ENCODE measurements at places on chromosomes 6 and 20.

DNA sequence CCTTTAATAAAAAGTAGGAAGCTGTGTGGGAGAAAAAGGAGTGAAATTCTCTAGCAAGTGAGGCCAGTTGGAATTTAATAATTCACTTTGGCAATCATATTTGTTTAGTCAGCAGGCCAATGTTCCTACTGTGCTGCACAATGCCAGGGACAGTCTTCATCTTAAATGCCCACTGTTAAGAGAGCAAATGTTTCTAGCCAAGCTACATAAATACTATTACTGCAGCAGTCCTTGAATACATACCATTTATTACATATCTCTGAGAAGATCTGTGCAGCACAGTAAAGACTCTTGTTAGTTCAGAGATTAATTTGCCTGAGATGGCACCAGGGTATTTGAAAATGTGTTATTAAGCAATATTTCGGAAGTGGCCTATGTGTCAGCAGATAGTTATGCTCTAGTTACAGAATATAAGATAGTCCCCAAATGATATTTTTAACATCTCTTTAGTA, 105.4 kb downstream of the OGFRL1 start:
- no peak for DNase-seq

DNA sequence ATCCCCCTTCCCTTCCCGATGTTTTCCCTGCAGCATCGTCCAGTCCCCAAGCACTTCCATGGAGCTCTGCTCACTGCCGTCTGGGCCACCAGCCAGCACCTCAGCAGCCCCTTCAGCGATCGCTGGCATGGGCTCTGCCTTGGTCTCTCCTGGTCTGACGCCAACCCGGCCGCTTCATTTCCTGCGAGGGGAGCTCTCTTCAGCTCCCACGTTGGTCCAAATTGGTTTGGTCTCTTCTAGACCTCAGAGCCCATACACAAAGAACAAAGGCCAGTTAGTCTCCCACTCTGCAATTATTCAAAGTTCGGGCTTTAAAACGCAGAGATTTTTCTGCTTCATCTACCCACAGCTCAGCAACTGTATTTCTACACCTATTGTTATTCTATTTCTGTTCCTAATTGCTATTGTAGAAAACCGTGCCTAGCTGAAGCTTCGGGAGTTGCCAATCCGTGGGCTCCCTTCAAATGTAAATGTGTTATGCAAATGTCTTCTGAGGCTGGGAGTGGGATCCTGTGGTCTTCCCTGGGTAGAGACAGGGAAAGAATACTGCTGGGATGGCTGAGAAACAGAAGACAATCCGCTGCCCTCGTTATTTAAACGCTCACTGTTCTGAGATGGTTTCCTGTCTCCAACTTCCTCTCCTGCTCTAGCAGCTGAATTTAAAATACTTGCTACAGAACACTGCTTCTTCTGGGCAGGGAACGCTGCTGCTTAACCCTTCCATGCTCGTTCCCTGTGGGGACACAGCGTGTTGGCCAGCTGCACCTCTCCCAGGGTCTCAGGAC, 154.2 kb upstream of the QKI start:
- no peak for DNase-seq

DNA sequence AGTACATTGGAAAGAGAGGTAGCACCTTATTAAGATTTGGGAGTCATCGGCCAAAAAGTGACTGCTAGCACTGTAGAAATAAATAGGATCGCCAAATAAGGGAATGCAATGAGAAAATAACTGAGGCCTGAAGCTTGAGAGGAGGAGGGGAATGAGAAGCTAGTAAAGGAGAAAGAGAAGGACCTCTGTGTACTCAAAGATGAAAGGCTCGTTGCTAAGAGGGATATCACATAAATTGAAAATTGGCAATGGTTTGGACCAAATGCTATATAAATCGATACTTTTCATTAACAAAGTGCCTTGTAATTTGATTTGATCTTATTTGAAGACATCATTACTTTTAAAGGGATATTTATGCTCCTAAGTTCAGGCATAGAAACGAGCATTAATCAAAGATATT, 796.3 kb downstream of the QKI start:
- DNase-seq = no peak

DNA sequence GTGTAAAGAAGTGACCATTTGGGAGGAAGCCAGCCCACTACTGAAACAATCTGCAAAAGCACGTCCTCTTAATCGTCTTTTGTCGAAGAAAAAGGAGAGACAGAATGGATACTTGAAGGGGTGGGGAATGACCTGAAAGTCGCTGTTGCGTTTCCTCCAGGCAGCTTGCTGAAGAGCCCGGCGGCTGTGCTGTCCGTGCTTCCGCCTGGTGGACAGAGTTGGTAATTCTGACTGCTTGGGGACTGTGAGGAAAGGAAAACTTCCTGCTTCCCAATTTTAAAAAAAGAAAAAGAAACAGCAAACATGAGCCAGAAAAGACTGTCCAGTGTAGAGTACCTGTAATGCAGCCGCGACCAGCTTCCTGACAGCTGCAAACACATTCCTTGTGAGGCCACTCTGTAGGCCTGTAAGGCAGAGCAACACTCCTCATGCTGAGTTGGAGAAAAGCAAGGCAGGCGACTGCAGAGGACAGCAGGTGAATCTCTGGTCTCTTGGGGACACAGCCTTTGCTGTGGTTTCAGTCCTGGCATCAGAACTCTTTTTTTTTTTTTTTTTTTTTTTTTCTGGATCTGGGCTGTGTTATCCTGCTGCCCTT, 251.1 kb upstream of the TBX18 start:
- no peak for DNase-seq

GRCh38 chr6:118649918-118650581, 1.3 kb downstream of the CEP85L start:
- DNase-seq = no peak

GRCh38 chr6:139151425-139152087, 16.7 kb downstream of the HECA start:
- no peak for DNase-seq

- DNase-seq = no peak
Observed at GRCh38 chr20:25534845-25535244, 50.5 kb downstream of the NINL start.

- DNase-seq = no peak
Observed at GRCh38 chr20:3275064-3275935, 36.3 kb upstream of the SLC4A11 start.

DNA sequence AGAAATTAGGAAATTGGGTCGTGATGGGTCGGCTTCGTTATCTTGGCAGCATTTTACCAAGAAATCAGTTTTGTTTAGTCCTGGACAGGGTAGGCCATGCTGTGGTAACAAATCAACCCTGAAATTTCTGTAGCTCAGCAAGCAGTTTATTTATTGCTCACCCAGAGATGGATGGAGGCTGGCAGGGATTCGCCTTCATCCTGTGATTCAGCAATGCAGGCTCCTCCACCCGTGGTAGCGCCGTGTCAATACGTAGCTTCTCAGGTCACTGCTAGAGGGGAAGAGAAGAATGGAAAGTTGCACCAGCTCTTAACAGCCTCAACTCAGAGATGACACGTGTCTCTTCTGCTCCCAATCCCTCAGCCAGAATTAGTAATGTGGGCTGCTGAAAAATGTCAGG, 157.0 kb upstream of the SGK1 start:
- no peak for DNase-seq

GRCh38 chr6:158849899-158850806, 31.0 kb upstream of the EZR start:
- peak; percentile 39 for DNase-seq

DNA sequence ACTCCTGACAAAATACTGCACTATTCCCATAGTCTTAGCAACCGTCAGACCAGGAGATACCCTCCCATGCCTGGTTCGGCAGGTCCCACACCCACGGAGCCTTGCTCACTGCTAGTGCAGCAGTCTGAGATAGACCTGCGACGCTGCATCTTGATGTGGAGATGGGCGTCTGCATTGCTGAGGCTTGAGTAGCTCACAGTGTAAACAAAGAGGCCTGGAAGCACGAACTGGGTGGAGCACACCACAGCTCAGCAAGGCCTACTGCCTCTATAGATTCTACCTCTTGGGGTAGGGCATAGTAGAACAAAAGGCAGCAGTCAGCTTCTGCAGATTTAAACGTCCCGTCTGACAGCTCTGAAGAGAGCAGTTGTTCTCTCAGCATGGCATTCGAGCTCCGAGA, 25.4 kb downstream of the TMEM244 start:
- DNase-seq = no peak

- no peak for DNase-seq
Observed at GRCh38 chr20:23341073-23341472, 9.5 kb upstream of the NXT1 start.

DNA sequence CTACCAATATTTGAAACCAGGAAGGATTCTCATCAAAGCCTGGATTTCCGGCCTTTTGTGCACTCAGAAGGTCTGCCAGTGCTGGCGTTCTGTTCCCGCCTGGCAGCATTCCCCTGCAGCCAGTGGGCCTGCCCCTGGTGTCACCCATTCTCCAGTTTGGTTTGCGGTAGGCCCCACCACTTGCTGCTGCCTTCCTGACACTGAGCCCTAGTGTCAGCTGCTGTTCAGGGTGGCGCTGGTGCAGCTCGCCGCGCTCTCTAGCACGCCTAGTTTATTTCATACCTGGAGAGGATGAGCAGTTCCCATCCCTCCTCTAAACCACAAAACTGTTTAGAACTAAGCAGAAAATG, 9.5 kb downstream of the NPEPL1 start:
- DNase-seq = no peak

DNA sequence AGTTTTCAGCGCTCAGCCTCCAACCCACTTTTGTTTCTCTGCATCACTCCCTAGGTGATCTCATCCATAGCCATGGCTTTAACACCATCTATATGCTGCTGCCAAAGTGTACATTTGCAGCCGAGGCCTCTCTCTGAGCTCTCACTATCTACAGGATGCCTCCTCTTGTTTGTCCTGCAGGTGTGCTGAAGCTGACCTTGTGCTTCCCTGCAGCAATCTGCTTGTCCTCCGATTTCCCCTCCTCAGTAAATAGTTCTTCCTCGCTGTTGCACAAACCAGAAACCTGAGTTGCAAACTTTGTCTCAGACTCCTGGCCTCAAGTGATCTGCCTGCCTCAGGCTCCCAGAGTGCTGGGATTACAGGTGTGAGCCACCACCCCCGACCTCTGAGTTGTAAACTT, 3.7 kb upstream of the TXNDC5 start:
- DNase-seq = no peak

DNA sequence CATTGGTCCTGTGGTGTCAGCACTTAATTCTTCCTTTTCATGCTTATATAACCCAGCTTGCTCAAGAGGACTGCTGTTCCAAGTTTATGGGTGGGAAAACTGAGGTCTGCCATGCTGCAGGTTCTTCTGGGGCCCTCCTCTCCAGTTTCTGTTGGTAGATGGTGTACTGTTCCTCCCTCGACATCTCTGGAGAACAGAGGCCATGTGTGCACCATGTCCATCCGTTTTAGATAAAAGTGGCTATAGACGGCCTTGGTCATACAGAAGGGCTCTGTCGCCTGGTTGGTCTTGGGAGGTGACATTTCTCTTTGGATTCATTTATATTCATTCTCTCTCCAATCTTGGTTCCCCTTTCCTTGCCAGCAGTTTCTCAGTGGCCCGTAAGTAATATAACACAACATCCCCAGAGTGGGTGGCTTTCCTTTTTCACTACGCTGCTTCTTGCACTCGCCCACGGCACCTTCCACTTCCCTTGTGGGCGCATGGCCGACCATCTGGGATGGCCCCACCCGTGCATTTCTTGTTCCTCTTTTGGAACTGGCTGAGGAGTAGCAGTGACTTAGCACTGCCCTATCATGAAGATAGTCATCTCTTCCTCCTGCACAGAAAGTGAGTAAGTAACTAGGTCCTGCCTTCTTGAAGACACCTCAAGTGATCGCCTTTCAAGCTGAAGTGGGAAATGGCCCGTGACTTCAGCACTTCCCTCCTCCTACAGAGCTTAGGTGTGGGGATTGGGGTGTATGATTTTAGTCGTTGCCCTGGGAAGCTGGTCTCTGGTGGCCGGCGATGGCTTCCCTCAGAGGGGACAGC, 94.2 kb downstream of the RREB1 start:
- DNase-seq = no peak

- no peak for DNase-seq
Observed at GRCh38 chr6:19181211-19181610, 656.0 kb upstream of the ID4 start.

- no peak for DNase-seq
Observed at GRCh38 chr6:122799916-122800686, 11.0 kb downstream of the SMPDL3A start.

GRCh38 chr6:32329141-32329540, 42.6 kb downstream of the TSBP1 start:
- no peak for DNase-seq

GRCh38 chr6:168691774-168692173, 250.8 kb downstream of the SMOC2 start:
- DNase-seq = no peak

GRCh38 chr6:160750276-160750689, 48.2 kb downstream of the PLG start:
- no peak for DNase-seq

GRCh38 chr6:162580619-162581018, 146.9 kb downstream of the PRKN start:
- DNase-seq = no peak

DNA sequence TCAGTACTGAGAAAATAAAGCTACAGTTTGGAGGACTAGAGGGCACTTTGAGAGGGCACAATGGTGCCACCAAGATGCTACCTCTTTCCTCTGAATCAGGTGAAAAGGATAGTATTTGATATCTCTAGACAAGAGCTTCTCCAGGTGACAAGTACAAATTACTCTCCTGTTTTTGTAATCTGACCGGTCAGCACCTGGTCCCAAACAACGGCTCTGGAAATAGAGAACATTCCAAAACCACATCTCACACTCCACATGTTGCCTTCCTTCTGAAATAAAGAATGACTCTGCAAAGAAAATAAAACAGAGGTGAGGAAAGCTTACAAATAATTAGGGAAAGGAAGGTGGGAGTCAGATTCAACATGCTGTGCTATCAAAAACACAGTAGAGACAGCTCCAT, 51.3 kb upstream of the CITED2 start:
- DNase-seq = no peak

DNA sequence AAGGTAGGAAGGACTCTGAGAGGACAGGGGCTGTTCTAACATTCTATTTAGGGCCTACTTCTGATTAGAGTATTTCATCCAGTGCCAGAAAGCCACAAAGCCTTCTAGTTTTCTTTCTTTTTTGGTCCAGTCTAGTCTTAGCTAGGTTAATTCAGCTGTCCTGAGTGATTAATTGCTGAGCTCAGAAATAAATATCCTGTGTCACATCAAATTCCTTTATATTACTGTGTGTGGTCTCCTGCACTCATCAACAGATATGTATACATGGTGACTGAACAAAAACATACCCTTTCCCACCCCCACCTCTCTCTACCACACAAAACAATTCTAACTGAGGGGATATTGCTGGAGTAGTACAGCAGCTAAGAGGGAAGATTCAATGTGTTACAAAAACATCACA, 601.5 kb upstream of the NRSN1 start:
- no peak for DNase-seq

GRCh38 chr20:59993736-59994430, 35.7 kb downstream of the CDH26 start:
- DNase-seq = no peak

- no peak for DNase-seq
Observed at GRCh38 chr6:7114744-7115458, 7.1 kb downstream of the RREB1 start.

DNA sequence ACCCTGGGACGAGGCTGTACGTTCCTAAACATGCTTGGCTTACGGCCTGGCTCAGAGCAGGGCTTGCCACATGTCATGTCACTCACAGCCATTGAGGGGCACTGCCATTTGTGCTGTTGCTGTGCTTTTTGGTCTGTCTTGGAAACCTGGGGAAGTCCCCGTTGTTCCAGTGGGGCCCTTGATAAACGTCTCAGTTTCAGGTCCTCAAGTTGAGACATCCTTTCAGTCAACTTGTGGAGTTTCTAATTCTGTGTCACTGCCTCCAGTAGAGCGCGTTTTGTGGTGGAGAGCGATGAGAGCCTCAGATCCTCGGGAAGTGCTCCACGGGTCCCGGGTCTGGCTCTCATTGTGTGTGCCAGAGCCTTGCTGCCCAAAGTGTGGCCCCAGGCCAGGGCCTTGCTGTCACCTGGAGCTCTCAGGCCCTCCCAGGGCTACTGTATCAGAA, 43.0 kb upstream of the CCR6 start:
- DNase-seq = peak; percentile 27
